ENCODE measurements at places on chromosomes 13 and 19.

GRCh38 chr13:73218181-73218580, 159.4 kb downstream of the KLF5 start:
- no peak for DNase-seq

- no peak for DNase-seq
Measured at GRCh38 chr13:111312944-111313590, 7.4 kb upstream of the TEX29 start.

GRCh38 chr19:50969413-50969760, at the start of gene KLK6:
TSS of gene KLK6 (minus strand) at chr19:50969591. CDS start at chr19:50968104, 1,487 bp downstream.
- DNase-seq: no peak

GRCh38 chr13:26378116-26378515, 124.2 kb downstream of the CDK8 start:
- no peak for DNase-seq

- no peak for DNase-seq
Measured at GRCh38 chr13:85408415-85408814, 390.8 kb downstream of the SLITRK6 start.

DNA sequence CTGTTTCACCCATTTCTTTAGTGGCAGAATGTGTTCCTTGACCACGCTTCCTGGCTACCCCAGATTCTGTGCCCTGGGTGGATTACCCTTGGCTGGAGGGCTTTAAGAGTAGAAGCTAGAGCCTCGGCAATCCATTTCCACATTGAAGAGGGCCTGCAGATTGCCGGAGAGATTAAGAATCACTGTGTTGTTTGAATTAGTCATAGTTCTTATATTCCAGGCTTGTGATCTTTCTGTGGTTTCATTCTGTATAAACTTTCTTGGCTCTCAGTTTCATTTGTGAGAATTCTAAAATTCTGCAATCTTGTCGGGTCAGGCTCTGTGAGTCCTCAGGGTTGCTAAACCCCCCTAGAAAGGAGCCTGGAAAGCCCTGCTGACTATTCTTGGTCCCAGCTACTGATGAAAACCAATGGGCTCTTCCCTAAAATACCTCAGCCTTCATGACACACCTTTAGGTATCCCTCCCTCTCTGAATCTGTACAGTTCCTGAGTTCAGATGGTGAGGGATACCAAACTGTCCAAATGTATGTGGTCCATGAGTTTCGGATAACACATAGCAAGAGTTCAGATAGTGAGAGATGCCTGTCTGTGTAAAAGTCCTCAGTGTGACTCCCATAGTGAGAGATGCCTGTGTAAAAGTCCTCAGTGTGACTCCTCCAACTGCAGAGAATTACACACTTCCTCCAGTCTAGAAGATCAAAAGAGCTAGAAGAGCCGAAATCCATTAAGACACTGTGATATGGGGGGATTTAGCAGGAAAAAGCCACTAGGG, 4.3 kb downstream of the PHF11 start:
- no peak for DNase-seq

DNA sequence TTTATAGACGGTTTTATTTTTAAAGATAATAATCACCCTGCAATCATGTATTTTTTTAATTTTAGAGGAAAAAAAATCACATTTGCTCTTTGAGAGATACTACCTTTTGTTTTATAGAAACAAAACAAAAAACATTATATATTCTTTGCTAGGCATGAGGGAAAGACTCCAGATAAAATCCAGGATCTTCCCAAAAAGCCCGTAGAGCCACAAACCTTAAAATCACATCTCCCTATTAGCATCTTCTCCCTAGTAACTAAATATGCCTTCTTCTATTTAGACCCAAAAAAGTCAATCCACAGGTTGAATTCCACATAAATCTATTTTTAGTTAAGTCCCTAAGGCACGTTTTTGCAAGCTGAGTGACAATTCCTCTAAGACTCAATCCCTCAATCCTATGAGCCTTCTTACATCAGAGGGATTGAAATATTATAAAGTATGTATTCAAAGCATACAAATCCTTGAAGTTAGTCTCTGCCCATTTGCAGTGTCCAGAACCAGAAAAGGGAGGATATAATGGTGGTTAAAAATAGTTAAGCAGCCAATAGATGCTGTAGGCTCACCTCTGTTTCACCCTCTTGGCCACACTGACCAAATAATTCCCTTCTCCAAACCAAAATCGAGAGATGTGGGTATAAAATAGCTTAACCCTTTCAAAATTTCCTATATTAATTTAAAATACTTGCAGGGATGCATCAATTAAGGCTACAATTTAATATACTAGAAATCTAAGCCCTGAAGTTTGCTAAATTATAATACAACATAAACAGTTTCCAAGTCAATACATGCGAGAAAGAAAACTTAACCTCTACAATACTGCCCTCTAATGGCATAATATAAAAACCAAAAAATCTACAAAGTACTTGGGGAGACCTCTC, 64.0 kb downstream of the SERP2 start:
- no peak for DNase-seq

DNA sequence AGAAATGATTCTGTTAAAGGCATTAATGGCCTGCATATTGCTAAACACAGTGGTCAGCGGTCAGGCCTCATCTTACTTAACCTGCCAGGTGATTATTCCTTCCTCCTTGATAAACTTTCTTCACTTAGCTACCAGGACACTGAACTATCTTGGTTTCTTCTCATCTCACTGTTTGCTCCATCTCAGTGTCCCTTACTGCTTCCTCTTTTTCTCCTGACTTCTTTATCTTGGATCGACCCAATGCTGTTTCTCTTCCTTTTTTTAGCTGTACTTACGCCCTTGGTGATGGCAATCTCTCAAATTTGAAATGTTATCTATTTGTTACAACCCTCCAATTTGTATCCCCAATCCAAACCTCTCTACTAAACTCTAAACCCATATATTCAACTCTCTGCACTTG, 7.8 kb upstream of the CLC start:
- no peak for DNase-seq

- DNase-seq: peak; percentile 70
Measured at GRCh38 chr13:98239162-98240076, 62.4 kb upstream of the RNF113B start.

GRCh38 chr13:77386880-77387606, 60.1 kb upstream of the MYCBP2 start:
- no peak for DNase-seq

DNA sequence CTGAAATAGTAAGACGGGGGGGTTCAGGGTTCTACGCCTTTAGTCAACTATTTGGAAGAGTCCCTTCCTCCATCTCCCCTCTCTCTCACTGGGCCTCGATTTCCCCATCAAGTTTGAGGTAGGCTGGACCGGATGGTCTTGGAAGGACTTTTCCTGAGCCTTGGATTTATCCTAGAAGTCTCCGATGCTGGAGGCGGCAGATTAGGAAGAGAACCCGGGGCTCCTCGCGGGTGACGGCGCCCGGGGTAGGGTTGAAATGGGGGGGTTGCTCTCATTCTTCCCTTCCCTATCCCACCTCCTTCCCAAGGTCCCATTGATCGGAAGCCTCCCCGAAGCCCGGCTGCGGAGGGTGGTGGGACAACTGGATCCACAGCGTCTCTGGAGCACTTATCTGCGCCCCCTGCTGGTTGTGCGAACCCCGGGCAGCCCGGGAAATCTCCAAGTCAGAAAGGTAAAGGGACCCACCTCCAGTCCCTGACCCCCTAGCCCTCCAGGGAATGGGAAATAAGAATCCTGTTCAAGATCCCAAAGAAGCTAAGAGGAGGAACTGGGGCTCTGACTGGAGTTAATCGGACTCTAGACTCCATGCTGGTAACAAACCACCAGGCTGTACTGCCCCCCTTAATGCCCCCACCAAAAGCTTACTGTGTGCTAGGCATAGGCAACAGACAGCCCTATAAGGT, 781 bp downstream of the QPCTL start:
- DNase-seq: peak; percentile 93

- DNase-seq: no peak
Measured at GRCh38 chr13:99258210-99258860, at the start of gene GPR18. TSS of gene GPR18 (minus strand) at chr13:99258379. CDS start at chr13:99255872, 2,507 bp downstream.

GRCh38 chr19:48342414-48342738, 17.0 kb downstream of the EMP3 start:
- DNase-seq: no peak

DNA sequence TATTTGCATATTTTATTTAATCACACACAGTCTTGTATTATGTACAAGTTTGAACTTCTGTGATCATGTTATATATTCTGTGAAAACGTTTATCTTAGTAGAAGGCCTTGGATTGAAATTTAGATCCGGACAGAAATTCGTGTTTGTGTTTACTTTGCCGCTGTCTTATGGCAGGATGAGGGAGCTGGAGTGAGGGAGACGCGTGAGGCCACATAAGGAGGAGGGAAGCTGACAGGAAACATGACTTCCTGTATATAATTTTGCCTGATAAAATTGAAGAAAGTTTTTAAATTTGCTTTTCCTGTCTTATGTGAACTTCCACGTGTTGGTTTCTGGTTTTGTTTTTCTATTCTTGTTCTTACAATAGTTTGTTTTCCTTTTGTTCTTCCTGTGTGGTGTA, 200.2 kb downstream of the MTUS2 start:
- no peak for DNase-seq

GRCh38 chr13:41579168-41579567, 121.8 kb downstream of the RGCC start:
- no peak for DNase-seq
